ENCODE measurements at places on chromosomes 5 and 9.

GRCh38 chr5:137611011-137611580, 112.0 kb upstream of the SPOCK1 start:
- no peak for DNase-seq

DNA sequence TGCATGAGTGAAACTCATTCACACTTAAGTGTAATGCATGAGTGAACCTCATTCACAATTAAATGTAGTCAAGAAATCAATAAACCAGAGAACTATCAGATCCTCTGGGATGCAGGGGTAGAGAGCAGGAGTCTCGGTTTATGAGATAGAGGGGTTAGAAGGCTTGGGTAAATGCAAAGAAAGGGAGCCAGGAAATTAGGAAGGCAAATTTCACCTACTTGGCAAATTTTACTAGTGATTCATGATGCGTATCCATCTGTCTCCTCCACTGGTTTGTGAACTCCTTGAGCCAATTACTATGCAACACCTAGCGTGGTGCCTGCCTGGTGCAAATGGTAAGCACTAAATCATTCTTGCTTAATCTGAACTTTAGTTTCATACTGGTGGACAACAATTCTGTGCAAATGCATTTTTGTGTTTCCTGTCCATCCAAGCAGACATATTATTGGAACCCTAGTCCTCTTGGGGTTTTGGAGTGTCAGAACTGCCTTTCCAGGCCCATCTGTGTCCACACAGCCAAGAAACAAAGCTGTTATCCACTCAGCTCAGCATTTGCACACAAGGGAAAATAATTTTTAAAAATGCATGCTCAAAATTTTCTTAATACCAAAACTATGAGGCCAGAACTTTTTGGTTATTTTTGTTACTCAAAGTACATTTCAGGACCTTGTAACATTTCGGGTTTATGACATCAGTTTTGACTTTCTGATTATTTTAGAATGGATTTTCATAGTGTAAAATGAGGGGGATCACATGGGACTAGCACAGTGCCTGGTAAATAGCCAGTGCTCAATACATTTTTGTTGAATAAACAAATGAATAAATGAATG, 5.2 kb downstream of the HAPLN1 start:
- no peak for DNase-seq

- no peak for DNase-seq
Measured at GRCh38 chr9:128109050-128109709, 18.3 kb downstream of the PTGES2 start.

GRCh38 chr5:105807290-105807689, 1863.4 kb downstream of the EFNA5 start:
- DNase-seq = no peak

DNA sequence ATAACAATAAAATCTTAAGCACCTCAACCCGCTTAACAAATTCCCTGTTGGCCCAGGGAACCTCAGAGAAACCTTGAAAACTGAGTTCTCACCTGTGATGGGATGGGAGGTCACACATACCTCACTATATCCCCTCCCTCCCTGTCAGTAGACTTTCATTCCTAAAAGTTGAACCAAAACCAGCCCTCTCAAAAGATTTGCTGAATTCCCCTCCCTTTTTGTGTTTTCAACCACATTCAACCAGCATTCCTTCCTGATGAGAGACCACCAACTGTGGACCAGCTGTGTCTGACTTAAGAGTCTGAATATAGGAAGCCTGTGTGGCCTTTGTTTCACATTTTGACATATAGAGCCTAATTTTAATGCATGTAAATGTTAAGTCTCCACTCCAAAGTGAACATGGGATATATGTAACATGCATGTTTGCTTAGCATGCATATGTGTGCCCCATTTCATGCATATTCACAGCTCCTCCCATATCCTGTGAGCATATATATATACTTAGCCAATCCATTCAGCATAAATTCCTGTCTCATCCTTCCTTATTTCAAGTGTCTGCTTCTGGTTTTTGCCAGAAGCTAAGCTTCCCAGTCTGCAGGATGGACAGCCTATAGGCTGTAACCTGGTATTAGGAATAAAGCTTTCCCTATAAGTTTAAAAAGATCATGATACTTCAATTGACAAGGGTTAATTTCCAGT, 604.6 kb downstream of the PTPRD start:
- DNase-seq = no peak

- no peak for DNase-seq
Measured at GRCh38 chr9:30757723-30758122, 1626.7 kb upstream of the ACO1 start.

DNA sequence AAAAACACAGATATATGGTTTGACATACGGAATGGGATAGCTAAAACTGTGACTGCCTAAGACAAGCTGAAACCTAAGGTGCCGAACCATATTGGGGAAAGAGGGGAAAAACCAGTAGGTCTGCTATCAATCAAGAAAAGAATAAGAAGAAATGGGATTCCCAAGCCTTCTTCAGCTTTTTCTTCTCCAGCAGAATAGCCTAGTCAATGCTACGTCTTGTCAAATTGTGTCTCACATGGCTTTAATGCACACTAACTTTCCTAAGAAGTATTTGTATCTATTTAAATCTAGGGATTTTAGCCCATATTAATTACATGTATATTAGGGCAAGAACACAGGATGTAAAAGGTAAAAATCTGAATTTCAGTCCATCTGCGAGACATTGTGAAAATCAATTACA, 797 bp upstream of the FBXO38 start:
- DNase-seq = no peak

GRCh38 chr5:14063138-14063537, 80.0 kb upstream of the TRIO start:
- DNase-seq = no peak

DNA sequence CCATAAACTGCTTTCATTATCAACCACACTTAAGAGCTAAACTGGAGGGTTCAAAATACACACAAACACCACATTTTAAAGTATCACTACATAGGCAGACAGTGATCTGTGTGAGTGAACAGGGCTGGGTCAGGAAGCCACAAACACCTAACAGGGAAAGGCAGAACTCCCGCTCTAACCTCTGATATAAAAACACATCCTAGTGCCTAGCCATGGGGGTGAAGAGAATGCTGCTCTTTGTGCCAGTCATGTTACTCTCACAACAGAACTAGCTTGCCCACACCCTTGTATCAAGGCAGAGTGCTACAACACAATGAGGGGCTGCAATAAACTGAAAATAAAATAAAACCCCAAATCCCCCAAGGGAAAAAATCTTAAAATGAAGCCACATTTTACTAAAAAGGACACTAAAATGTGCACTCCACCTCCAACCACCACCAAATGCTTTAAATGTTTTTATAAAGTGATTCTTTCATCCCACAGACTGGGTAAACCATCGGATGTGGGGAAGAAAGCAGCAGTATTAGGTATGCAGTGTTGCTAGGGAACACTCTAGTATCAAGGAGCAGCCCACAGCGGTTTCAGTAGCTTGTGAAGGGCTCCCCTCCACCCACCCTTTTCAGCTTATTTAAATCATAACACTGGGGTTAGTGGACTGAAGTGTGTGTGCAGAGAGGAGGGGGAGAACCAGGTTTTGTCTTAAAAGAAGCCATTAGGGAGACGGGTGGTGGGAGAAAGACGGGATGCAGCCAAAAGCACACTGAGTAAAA, 64.5 kb downstream of the TMEM161B start:
- DNase-seq = no peak

DNA sequence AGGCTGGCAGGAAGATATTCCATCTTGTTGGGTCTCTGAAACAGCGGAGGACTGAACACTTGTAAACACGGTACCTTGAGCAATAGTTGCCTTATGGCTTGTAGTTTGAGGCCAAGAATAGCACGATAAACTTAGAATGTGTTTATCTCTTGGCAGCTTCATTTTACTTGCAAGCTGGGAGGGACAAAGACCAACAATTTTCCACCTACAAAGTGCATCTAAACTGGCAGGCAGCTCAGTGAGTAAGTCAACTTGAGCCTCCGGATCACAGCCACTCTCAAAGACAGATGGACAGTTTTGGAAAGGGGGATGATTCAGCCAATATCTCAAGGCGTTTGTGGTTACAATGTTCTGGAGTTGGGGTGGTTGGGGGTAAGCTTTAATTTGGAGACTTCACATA, 652.6 kb downstream of the CETN3 start:
- no peak for DNase-seq

DNA sequence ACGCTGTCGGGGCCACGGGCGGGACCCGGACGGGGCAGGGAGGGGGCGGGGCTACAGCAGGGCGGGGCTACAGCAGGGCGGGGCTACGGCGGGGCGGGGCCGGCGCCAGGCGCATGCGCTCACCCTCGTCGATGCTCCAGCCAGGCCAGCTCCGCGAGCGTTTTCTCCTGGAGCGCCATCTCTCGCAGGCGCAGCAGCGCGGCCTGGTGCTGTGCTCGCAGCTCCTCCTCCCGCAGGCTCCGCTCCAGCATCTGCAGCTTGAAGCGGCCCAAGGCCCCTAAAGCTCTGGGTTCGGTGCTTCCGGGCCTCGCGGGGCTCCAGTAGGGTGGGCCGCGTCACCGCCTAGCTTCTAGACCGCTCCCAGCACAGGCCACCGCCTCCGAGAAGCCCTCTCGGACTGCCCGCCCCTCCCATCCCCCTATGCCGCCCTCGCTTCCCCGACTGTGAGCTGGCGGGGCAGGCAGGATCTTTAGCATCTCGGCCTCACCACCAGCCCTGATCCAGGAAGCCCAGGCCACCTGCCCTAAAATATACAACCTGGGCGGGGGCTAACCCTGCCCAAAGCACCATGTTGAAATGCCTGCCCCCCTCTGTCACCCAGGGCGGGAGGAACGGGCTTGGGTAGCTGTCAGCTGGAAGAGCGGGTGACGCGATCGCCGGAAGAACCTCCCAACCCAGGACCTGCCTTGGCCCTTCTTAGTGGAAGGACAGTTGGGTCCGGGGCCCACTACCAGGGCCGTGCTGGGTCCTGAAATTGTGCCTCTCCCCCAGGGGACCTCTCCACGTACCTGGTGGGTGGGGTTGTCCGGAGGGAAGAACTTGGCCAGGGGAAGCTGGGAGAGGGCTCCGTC, 21.9 kb upstream of the QSOX2 start:
- peak; percentile 31 for DNase-seq

DNA sequence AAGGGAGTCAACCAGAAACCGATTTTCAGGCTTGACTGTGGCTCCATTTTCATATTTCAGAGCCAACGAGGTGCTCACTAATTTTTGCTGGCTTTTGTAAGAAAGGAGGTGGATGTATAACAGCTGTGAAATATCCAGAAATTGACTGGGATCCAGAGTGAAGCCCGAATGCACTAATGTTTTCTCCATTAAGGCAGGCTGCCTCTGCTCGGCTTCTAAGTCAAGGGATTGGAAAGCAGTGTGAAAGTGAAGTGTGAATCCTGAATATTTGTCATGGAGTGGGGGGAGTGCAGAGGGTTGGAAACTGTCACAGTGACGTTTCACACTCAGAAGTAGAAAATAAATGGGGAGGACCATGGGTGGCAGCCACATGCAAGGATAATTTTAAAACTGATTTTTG, 237.4 kb downstream of the GOLPH3 start:
- DNase-seq = no peak

GRCh38 chr5:62592558-62592957, 13.9 kb downstream of the LRRC70 start:
- DNase-seq = no peak

DNA sequence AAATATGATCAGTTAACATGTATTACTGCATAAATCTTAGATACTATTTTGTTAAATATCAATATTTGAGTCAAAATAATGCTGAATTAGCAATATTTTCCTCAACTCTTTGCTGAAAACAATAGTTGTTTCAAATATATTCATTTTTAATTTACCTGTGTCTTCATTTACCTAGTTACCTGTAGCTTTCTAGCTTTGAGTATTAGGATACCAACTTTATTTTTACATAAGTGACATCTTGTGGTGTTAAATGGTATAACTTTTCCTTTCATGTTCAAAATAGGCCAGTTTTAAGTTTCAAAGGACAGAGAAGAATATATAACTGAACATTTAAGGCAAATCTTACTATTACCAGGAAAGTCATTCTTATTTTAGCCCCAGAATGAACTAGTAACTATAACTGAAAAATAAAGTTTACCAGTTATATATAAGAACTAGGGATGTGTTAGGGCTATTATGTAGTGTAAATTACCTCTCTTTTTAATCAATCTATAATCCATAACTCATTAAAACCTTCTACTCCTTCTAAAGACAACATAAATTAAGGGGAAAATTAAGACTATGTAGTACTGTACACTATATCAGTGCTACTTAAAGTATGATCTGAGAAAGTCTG, 25.3 kb downstream of the AP3B1 start:
- DNase-seq = no peak

DNA sequence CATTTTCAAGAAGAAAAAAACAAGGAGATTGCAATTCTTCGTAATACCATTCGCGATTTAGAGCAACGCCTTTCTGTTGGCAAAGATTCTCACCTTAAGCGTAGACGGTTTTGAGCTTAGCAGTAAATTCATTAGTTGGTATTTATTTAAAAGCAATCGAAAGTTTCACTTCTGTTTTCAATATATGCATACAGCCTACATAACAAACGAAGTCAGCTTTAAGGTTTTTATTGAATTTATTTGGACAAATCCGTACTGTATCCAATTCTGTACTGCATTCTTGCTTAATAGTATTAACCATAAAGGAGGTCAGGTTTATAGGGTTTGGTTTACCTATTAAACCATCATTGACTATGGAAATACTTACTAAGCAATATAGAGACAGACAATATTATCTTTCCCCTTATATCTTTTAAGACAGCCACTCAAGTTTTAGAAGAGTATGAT, 12.0 kb downstream of the SELENOP start:
- no peak for DNase-seq

DNA sequence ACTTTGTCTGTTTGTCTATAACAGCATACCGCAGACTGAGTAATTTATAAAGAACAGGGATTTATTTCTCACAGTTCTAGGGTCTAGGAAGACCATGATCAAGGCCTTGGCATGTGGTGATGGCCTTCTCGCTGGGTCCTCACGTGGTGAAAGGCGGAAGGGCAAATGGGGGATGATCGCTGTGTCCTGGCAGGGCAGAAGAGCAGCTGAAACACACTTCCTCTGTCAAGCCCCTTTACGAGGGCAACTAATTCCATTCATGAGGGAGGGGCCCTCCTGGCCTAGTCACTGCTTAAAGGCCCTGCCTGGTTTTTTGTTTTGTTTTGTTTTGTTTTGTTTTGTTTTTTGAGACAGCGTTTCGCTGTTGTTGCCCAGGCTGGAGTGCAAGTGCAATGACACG, 41.9 kb upstream of the UBTD2 start:
- DNase-seq = no peak

DNA sequence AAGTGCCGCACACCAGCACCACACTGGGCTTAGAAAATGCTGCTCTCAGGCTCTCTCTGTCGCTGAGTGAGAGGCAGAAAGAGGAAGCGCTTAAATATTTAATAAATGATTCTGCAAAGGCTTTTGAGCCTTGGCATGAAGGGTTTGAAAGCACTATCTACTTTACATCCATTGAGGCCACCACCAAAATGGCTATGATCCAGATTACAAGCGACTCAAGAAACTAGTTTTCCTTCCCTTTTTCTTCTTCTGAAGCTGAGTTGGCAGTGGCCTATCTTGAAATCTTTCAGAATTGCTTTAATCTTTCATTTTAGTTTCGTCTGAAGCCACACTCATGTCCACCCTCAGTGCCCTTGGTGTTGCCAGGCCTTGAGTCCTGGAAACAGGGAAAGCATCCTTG, 59.5 kb downstream of the EBF1 start:
- DNase-seq = no peak

GRCh38 chr5:157965040-157965678, 106.2 kb upstream of the CLINT1 start:
- DNase-seq = no peak

Data from NCI-H2029 treated with DMSO at 0.1 percent for 48 hours (cell line).